Upper lobe of right lung (tissue), 1 donor: ENCODE measurements at places on chromosomes 12 and 14. TPM values are rescaled to one million over a fixed set of nuclear protein-coding genes. Genes with fewer than 3 reads are reported as not detected.

The SLC22A17 gene
- total RNA-seq = 12.1 TPM

- no peak for DNase-seq
Measured at GRCh38 chr12:28631831-28632230, 441.6 kb downstream of the CCDC91 start.

- DNase-seq = no peak
Measured at GRCh38 chr12:28122756-28123155, 67.5 kb upstream of the CCDC91 start.

The MOK gene
- total RNA-seq = 6.3 TPM

DNA sequence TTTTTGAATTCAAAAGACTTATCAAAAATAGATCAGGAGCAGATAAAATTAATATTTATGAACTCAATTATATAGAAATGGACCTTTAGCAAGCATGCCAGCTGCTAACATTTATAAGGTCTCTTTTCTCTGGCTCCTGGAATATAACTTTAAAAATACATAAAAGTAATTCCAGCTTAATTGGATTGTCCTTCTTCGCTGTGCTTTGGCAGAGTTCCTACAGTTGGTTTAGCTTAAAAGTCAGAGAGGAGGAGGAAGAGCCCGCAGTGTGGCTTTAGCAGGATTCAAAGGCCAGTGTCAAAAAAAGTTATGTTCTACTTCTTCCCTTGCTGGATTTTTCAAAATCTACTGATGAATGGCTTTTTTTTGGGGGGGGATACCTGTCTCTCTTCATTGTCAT, 1484.9 kb upstream of the TMEM132C start:
- no peak for DNase-seq

DNA sequence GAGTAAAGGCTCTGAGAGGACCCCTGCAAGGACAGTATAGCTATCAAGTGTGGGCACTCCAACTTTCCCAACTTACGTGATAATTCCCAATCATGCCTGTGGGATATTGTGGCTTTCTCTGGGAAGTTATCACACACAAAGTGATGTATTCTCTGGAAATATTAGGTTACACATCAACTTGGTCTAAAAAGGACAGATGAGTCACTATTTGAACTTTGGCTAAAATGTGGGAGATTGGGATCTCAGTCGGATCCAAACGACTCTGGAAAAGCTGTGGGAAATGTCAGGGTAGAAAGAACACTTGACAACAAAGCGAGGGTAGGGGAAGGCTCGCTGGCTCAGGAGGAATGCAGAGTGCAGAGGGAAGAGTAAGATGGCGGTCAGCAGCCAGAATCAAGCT, 1048.9 kb downstream of the BCL11B start:
- no peak for DNase-seq

The MANSC4 gene
- not detected for total RNA-seq

The CEBPE gene
- not detected for total RNA-seq

The A2M gene
- total RNA-seq = 2,772 TPM

The TAS2R10 gene
- total RNA-seq = not detected

GRCh38 chr12:46517579-46517962, 145.0 kb upstream of the SLC38A2 start:
- DNase-seq = no peak

DNA sequence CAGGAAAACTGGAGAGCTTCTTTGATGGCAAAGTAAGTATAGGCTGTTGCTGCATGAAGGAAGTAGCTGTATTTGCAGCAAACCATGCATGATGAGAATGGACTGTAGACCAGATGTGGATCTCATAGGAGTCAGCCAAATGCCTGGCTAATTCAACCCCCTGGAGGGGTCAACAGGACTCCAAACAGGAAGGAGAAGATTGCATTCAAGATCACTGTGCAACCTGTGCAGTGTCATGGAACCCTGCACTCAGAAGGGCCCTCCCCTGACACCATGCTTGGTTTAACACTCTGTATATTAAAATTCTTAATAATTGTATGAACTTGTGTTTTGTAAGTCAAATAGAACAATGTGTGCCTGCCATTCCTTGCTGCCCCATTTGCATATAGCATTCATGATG, 225.1 kb upstream of the FSCB start:
- DNase-seq = no peak

DNA sequence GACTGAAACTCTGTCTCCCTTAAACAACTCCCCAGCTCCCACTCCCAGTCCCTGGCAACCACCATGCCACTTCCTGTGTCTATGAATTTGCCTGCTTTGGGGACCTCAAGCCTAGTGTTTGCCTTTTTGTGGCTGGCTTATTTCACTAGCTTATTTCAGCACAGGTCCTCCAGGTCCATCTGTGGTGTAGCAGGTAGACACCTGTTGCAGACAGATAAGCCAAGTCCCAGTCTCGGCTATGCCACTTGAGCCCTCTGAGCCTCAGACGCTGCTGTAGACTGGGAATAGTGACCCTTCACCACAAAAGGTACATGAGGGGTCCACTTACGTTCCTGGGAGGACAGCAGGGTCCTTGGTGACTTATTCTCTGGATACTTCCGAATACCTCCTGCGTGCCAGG, 24.4 kb upstream of the KLC1 start:
- DNase-seq = no peak

- no peak for DNase-seq
Measured at GRCh38 chr14:56292970-56293369, 174.8 kb downstream of the PELI2 start.

DNA sequence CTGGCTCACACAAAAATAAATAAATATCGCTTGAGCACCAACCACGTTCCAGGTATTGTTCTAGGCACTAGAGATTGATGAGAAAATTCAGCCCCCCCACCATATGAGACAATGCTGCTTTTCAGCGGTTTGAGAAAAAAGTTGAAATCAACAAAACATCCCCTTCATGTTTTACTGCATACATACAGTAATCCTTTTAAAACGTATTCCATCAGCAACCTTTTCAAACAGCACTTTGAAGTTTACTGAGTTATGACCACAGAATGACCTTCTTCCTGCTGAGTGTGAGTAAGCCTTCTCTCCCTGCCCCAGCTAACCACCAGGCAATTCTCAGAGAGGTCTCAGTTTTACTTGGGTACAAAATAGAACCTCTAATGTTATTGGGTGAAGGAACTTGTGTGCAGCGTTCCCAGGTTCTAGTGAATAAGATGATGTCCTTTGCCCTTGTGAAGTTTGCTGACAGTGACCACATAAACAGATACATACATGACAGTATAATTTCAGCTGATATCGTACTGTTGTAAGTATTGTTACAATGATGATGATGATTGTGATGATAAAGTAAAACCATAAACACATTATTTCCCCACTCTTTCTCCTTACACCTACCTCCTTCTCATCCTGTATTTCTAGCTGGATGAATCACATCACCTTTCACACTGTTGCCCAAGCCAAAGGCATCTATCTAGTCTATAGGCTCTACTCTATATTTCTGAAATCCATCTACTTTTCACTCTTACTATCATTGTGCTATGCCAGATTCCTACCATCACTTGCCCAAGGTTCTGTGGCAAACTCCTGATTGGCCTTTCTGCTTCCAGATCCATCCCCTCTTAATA, 124.4 kb upstream of the KRR1 start:
- no peak for DNase-seq

GRCh38 chr14:94292872-94293577, at the start of gene SERPINA10:
Gene SERPINA10 (minus strand): TSS chr14:94293268. CDS start chr14:94290593, 2,675 bp downstream.
- DNase-seq = no peak

GRCh38 chr14:105139831-105140239, 28.7 kb downstream of the JAG2 start:
- no peak for DNase-seq

The RNF212B gene
- total RNA-seq = not detected

DNA sequence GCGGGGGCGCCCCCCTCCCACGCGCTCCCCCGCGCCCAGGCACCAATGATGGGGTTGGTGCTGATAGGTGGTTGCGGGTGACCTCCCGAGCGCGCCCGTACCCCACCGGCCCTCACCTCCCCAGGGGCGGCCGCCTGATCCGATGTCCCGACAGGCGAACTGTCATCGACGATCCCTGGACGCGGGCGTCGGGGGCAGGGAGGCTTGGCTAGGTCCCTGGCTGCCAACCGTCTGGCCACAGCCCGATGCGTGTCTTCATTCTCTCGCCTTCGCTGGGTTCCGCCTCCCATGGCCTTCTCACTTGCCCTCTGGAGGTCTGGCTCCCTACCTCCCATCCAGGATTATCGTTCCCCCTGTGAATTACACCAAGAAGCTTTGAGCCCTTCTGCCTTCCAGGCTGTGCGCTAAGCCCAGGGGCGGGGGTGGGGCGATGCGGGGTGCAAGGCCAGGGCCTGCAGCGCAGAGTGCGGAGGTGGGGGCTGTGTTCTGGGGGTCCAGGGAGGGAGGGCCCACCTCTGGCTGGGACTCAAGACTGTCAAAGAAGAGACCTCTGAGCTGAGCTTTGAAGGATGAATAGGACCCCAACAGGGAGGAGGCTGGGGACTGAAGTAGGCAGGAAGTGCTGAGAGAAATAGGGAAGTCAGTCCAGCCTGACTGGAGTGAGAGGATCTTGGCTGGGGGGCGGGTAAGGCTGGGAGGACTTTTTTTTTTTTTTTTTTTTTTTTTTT, 7.7 kb upstream of the RACGAP1 start:
- DNase-seq = peak; percentile 71

The C14orf132 gene
- 63.1 TPM for total RNA-seq

GRCh38 chr14:104898870-104899510, 25.7 kb upstream of the PLD4 start:
- no peak for DNase-seq

- no peak for DNase-seq
Measured at GRCh38 chr14:76237349-76237990, 85.7 kb downstream of the GPATCH2L start.

- DNase-seq = no peak
Measured at GRCh38 chr12:79367032-79367589, 323.7 kb downstream of the PAWR start.

The LBHD2 gene
- total RNA-seq = not detected

GRCh38 chr12:9040484-9041186, 51.3 kb downstream of the KLRG1 start:
- DNase-seq = no peak

DNA sequence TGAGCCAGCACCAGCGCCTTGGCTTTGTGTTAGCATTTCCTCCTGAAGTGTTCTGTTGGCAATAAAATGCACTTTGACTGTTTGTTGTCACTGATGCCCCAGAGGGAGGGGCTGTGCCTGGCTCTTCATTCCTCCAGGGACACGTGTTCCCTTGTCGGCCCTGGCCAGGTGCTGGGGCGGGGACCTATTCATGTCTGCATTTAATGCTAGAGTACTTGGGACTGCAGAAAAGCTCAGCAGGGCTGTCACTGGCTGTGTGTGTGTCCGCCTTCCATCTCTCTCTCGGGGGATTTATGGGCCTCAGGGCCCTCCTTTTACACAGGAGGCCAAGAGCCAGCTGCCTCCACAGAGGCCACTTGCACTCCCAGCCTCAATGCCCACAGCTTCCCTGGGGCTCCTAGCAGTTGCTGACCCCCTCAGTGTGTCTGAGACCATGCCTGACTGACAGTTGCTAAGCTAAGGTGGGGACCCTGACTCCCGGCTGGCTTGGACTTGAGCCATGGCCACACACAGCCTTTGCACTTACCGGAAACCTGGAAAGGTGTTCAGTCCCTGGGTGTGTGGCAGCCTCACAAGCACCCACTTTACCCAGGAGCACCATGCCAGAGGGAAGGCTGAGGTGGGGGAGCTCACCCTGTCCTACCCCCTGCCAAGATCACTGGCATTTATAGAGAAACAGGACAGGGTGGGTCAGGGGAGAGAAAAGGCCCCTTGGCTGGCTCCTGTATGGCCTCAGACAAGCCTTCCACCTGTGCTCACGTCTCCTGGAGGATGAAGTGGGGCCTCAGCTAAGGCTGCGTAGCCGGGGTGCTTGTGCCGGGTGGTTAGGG, 27.8 kb downstream of the HIP1R start:
- peak; percentile 82 for DNase-seq

The CLMN gene
- total RNA-seq = 19.3 TPM

DNA sequence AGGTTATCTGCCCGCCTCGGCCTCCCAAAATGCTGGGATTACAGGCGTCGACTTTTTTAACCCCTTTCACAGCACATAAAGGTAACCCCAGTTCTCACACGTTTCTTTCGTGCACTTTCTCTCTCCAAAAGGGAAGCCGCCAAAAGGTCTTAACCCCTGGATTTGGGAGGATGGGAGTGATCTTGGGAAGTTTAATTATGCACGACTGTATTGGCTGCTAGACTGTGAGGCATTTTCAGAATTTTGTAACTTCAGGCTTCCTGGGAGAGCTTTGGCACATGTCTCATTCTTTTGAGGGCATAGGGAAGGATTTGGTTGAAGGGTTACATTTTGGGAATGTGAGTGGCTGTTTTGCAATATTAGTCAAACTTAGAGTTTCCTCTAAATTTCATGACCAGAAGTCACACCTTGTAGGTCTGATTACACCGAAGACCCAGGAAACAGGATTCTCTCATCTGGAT, 1.4 kb upstream of the SMARCC2 start:
- DNase-seq = no peak

DNA sequence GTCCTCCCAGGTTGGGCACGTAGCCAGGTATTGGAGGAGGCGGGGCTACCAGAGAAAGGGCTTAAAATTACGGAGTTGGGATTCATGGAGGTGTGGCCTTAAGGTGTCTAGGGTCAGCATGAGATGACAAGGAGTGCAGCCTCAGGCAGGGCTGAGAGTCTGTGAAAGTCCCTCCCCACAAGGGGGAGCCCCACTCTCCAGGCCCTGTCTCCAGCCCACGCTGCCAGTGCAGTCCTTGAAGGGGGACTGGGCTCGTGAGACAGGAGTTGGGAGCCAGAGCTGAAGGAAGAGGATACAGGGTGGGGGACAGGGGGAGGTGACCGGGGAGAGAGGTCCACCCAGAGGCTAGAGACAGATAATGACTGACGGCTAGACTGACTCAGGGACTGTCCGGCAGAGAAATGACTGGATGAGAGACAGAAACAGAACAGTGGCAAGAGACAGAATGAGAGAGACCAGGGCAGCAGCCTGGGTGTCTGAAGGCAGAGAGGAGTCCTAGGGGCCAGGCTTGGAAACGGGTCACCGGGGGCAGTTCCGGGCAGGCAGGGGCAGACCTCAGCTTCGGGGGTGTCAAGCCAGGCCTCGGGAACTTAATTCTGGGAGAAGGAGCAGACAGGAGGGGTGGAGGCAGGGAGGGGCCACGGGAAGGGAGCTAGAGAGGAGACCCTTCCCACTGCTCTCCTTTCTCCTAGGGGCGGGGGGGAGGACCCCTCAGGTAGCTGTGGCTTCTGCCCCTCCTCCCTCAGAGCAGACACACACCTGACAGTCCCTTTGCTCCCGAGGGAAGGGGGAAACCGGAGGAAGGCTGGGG, 970 bp downstream of the CDH24 start:
- peak; percentile 81 for DNase-seq
